ENCODE measurements at places on chromosomes 5 and 9.

DNA sequence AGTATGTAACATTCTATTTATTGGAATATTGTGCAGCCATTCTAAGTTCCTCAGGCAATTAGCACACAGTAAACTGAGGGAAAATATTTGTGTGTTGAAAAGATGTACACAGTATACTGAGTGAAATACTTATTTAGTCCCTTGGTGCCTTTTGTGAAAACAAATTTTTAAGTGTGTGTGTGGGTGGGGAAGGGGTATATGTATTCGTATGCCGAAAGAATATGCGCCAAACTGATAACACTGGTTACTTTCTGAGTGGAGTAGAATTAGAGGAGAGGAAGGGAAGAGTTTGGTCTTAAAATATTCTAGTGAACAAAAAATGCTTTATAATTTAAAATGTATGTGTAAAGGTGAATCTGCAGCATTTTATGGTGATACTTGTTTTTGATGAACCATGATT, 3.1 kb downstream of the DCP2 start:
- no peak for DNase-seq

DNA sequence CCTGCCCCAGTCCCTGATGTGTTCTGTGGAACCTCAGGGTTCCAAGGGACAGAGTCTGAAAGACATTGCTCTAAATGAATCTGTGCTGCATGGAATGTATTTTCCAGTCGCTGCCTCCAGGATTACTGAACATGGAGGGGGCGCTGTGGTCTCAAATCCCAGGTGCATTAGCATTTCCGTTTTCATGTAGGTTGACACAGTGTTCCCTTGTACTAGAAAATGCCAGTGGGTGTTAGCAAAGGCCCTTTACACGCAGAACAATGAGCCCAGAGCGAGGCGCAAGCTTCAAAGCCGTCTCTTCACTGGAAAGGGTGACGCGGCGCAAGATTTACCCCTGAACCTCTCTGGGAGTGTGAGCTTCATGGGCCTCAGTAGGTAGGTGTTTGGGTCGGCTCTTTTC, 308.3 kb downstream of the SLIT3 start:
- DNase-seq: no peak

- DNase-seq: no peak
These were observed 20.7 kb downstream of the GOLGA2 start for GRCh38 chr9:128254855-128255759.

GRCh38 chr5:147310059-147310704, 75.4 kb downstream of the STK32A start:
- DNase-seq: no peak

DNA sequence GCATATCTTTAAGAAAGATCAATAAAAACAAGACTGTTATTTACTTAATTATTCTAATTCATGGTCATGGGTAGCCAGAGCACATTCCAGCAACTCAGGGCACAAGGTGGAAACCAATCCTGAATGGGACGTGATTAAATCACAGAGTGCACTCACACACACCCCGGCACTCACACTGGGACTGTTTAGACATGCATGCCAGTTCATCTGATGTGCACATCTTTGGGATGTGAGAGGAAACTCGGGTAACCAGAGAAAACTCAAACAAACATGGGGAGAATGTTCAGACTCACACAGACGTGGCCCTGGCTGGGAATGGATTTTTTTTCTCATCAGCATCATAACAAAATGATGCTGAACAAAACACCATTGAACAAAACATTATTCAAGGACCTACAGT, 29.4 kb downstream of the SMAD5 start:
- DNase-seq: no peak

DNA sequence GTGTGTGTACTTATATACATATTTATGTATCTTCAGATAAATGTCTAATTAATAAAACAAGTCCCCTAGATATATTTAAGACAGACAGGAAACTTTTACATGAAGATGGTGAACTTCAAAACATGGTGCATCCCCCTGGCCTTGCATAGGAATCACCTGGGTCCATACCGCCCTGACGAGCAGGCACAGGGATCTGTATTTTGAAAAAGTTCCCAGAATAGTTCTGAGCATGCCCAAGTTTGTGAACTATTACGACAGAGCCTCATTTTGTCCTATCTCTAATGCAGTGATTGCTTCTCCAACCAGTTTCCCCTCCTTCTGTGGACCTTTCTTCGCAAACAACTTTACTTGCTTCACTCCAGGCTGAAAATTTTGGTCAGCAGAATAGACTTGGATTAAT, 98.1 kb downstream of the APBA1 start:
- no peak for DNase-seq

DNA sequence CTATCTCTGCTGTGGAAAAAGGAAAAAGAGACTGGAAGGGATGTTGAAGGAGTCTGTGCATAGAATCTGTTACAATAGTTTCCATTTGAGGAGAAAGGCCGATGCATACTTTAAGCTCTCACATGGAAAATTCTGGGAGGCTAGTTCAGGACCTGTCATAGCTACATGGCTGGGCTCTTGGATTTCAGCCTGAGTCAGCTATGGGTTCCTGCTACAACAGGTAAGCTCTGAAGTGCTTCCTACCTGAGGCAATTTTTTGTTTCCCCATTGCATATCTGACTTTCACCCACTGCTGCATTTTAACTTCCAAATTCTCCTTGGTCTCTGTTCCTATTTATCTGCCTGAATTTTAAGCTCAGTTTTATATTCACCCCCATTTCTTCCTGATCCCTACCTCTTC, 310.7 kb downstream of the RAB3C start:
- no peak for DNase-seq

Data from keratinocyte (primary cell).